Dermis microvascular lymphatic vessel endothelial cell (primary cell): ENCODE measurements at places on chromosomes 16 and 17. TPM values are rescaled to one million over a fixed set of nuclear protein-coding genes. Genes with fewer than 3 reads are reported as not detected.

RNF227 gene
- total RNA-seq: 0.51 and 0.76 TPM in 2 replicates

SOX15 gene
- total RNA-seq: 0.13 TPM in 2 replicates

NT5C3B gene
- 57.8 and 63.1 TPM in 2 replicates for total RNA-seq

ITGB3 gene
- 149 and 223 TPM in 2 replicates for total RNA-seq

PCTP gene
- total RNA-seq: 26.0 and 26.3 TPM in 2 replicates

TSPAN10 gene
- total RNA-seq: 0.51 and 0.89 TPM in 2 replicates

SRCIN1 gene
- total RNA-seq: under 0.01 TPM in 2 replicates

AANAT gene
- not detected in 2 replicates for total RNA-seq

HSD17B1 gene
- 0.38 and 0.39 TPM in 2 replicates for total RNA-seq

SEZ6L2 gene
- 0.26 and 2.5 TPM in 2 replicates for total RNA-seq

SLC25A10 gene
- 13.9 and 17.7 TPM in 2 replicates for total RNA-seq

COX4I1 gene
- total RNA-seq: 474 and 506 TPM in 2 replicates

RAB37 gene
- total RNA-seq: 0.13 TPM in 2 replicates

ARL5C gene
- not detected in 2 replicates for total RNA-seq

GCGR gene
- total RNA-seq: not detected in 2 replicates

SLC13A5 gene
- 0.26 and 0.38 TPM in 2 replicates for total RNA-seq

FOXN1 gene
- total RNA-seq: not detected in 2 replicates

ITGAD gene
- total RNA-seq: not detected in 2 replicates

GP2 gene
- not detected in 2 replicates for total RNA-seq

TP53TG3D gene
- total RNA-seq: 0.26 and 0.38 TPM in 2 replicates

PRR35 gene
- not detected in 2 replicates for total RNA-seq

NEUROD2 gene
- total RNA-seq: not detected in 2 replicates

ARHGAP27 gene
- total RNA-seq: 19.3 and 37.0 TPM in 2 replicates

FAM83G gene
- total RNA-seq: 7.2 and 11.3 TPM in 2 replicates

PCGF2 gene
- total RNA-seq: 3.2 and 5.6 TPM in 2 replicates

ASPA gene
- 0.13 TPM in 1 of 2 replicates, not detected in the other for total RNA-seq

AHSP gene
- total RNA-seq: not detected in 2 replicates

CCL8 gene
- 0.13 TPM in 2 replicates for total RNA-seq

CDRT15L2 gene
- not detected in 2 replicates for total RNA-seq

PLLP gene
- 4.2 and 11.9 TPM in 2 replicates for total RNA-seq

RANBP10 gene
- total RNA-seq: 5.0 and 11.4 TPM in 2 replicates

CLEC16A gene
- 10.5 and 15.3 TPM in 2 replicates for total RNA-seq
